Activated T-cell treated with anti-CD3 and anti-CD28 coated beads for 24 hours (primary cell): ENCODE measurements at places on chromosomes 1 and 21.

DNA sequence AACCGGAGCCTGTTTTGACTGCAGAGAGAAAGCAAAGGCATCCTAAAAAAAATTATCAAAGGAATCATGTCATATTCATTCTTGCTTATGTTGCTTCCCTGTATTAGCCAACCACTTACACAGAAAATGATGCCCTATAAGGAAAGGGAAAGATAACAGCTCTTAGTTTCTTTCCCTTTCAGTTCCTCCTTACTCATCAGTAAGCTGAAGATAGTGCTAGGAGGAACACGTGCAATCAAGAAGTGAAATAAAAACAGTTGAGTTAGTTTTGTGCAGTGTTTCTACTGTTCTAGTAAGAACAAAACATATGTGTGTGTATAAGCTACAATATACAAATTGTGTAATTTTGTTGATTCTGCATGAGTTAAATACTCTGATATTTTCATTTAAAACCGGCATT lies 45.3 kb upstream of the MTF2 start:
- no peak for DNase-seq

DNA sequence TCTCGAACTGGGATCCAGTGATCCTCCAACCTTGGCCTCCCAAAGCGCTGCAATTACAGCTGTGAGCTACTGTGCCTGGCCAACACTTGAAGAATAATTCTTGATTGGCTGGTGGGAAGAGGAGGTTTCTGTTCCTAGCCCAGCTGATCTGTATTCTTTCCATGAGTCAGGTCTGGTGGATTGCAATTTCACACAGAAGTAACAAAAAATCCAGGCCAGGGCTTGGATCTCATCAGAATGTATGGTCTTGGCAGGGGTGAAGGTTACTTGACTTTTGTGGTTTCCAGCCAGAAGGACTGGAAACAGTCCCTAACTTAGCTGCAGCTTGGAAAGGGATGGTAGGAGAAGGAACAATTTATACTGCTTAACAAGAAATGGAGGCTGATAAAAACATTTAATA lies 5.1 kb upstream of the HP1BP3 start:
- no peak for DNase-seq

DNA sequence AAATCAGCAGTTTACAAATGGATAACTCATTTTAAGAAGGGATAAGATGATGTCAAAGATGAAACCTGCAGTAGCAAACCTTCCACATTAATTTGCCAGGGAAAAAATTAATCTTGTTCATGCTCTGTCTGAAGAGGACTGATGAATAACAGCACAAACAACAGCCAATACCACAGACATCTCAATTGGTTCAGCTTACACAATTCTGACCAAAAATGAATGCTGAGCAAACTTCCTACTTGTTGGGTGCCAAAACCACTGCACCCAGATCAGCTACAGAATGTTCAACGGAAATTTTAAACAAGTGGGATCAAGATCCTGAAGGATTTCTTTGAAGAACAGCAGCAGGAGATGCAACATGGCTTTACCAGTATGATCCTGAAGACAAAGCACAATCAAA lies 98.3 kb downstream of the COQ8A start:
- DNase-seq: no peak

GRCh38 chr1:27139980-27140379 lies 14.9 kb downstream of the SLC9A1 start:
- no peak for DNase-seq

- DNase-seq: no peak
Measured at GRCh38 chr21:37358397-37358796, 8.2 kb upstream of the DYRK1A start.

GRCh38 chr1:222994511-222995235 lies 148.4 kb downstream of the TLR5 start:
- DNase-seq: no peak

DNA sequence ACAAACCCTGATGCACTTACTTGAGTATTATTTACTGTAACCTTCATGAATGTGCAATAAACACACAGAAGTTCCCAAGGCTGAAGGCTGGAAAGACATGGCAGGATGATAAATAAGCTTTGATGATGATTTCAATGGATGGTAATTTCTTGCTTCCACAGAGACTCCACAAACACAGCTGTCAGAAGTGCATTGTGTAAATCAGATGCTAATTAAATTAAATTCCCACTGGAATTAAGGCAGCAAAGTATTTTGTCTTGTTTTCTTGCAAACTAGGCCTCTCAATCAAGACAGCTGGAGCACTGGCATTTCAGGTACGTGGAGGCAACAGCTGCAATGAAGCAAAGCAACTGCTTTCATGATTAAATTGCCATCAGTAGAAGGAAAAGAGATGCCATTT lies 24.1 kb downstream of the FAM177B start:
- no peak for DNase-seq

- DNase-seq: no peak
Measured at GRCh38 chr1:214604523-214604922, 1.5 kb downstream of the CENPF start.

DNA sequence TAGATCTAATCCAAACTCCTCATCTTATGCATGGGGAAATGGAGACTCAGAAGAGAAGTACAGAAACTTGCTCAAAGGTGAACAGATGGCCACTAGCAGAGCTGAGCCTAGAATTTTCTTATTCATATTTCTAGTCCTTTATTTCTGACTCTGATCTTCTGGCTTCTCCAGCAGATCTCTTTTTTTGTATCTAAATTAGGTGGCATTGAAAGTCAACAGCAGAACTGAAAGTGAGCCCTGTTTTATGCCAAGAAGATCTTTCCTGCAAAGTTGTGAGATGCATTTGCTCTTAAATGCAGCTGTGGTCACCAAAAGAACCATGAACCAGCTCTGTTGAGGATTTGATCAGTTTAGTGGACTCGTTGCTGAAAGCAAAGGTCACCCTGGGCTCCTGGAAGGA lies 75.5 kb downstream of the KAZN start:
- no peak for DNase-seq

DNA sequence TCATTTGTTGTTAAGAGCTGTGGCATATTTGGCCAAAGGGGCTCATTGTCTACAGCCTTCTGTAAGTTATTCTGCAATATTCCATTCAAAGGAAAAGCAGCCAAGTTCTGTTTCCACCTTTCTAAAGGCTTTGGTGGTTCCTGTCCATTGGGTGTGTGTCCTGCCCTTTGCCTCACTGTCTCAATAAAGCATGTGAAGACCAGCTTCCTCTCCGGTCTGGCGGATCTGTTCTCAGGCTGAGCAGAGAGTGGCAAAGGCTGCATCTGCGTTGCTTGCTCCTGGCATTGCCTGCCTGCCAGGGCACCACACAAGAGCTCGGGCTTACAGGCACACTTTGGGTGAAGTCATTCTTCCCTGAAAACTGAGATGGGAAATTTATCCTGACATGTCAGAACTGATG lies 34.9 kb downstream of the ST6GALNAC3 start:
- DNase-seq: no peak

DNA sequence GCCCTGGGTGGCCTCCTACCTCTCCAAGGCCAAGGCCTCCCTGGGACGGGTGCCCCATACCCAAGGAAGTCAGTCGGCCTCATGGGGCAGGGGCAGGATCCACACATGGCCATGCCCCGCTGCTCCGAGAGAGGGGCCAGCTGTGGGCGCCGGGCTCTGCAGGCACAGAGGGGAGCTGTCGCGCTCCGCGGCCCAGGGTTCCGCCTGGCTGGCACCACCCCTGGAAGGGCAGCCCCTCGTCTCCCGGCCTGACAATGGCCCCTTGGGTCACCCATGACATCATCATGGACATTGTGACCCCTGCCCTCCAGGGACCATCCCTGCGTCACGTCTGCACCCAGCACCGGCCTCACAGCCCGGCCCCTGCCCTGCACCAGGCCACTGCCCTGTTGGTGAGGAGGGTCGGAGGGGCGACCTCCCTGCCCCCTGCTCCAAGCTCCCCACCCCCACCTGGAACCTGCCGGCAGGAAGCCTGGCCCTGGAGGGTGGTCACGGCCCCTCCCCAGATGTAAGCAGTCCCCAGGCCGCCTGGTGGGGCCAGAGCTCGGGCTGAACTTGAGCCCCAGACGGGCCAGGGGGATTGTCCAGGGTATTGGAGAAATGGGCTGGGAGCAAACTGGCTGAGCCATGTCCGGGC lies 5.8 kb downstream of the TTLL10 start:
- no peak for DNase-seq

DNA sequence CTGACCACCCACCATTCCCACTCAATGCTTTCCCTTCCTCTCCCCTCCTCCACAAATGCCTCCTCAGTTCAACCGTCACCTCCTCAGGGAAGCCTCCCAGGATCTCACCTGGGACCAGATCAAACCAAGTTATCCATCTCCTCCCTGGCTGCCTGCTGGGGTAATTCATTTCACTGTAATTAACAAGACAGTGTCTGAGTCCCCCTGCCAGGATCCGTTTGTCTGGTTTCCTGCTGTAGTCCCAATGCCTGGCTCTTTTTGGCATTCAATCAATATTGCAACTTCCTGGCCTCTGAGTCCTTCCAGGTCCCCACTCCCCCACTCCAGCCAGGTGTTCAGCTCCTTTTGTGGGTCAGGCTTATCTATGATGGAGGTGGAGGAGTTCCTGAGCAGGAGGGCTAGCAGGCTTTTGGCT lies 687.7 kb downstream of the PTPRU start:
- no peak for DNase-seq

DNA sequence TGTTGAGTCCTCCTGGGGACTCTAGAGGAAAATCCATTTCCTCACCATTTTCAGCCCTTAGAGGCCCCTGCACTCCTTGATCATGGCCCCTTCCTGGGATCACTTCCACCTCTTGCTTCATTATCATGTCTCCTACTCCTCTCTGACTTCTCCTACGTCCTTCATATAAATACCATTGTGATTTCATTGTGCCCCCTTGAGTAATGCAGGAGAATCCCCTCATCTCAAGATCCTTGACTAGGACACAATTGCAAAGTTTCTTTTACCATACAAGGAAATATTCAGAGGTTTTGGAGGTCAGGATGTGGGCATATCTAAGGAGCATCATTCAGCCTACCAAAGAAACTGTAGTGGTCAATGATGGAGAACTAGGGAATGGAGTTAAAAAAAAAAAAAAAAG lies 8.8 kb upstream of the GBP6 start:
- no peak for DNase-seq

- no peak for DNase-seq
Measured at GRCh38 chr1:53135735-53136114, 6.7 kb downstream of the SLC1A7 start.
